ENCODE measurements at places on chromosomes 7 and 10. TPM values are rescaled to one million over a fixed set of nuclear protein-coding genes. Genes with fewer than 3 reads are reported as not detected.

The SFTPA1 gene
- not detected for total RNA-seq

The DPYSL4 gene
- total RNA-seq, result not detected

The CALML3 gene
- total RNA-seq, result not detected

The GNG11 gene
- 2.0 TPM for total RNA-seq

The CHN2 gene
- 41.4 TPM for total RNA-seq

The OR2A1 gene
- total RNA-seq, result 0.37 TPM

The PNLIPRP2 gene
- not detected for total RNA-seq

The PDZD7 gene
- total RNA-seq, result not detected

The EPHB4 gene
- 67.2 TPM for total RNA-seq

The C7orf57 gene
- not detected for total RNA-seq

The AKR1D1 gene
- total RNA-seq, result not detected

The LOXL4 gene
- total RNA-seq, result 1.8 TPM

The FXYD4 gene
- total RNA-seq, result not detected

The GIMAP1 gene
- total RNA-seq, result 4.6 TPM

The PPP1R17 gene
- total RNA-seq, result not detected

The PLXNA4 gene
- 5.4 TPM for total RNA-seq

The CTAGE4 gene
- total RNA-seq, result 3.3 TPM

The MINPP1 gene
- total RNA-seq, result 14.1 TPM

The ARF5 gene
- 126 TPM for total RNA-seq

The ETV1 gene
- total RNA-seq, result 0.29 TPM

The WIPF3 gene
- total RNA-seq, result 1.3 TPM

The GIMAP6 gene
- 10.6 TPM for total RNA-seq

The EBF3 gene
- not detected for total RNA-seq

The CPA2 gene
- total RNA-seq, result 65.8 TPM

The CFAP69 gene
- total RNA-seq, result 22.0 TPM

The FEZF1 gene
- total RNA-seq, result not detected

The FAM241B gene
- not detected for total RNA-seq

The OR6V1 gene
- not detected for total RNA-seq

The MALRD1 gene
- total RNA-seq, result 9.7 TPM

The CYP51A1 gene
- total RNA-seq, result 8.0 TPM
